ENCODE measurements at places on chromosomes 5 and 9.

- DNase-seq, result no peak
Measured at GRCh38 chr9:71826279-71826678, 58.0 kb upstream of the CEMIP2 start.

DNA sequence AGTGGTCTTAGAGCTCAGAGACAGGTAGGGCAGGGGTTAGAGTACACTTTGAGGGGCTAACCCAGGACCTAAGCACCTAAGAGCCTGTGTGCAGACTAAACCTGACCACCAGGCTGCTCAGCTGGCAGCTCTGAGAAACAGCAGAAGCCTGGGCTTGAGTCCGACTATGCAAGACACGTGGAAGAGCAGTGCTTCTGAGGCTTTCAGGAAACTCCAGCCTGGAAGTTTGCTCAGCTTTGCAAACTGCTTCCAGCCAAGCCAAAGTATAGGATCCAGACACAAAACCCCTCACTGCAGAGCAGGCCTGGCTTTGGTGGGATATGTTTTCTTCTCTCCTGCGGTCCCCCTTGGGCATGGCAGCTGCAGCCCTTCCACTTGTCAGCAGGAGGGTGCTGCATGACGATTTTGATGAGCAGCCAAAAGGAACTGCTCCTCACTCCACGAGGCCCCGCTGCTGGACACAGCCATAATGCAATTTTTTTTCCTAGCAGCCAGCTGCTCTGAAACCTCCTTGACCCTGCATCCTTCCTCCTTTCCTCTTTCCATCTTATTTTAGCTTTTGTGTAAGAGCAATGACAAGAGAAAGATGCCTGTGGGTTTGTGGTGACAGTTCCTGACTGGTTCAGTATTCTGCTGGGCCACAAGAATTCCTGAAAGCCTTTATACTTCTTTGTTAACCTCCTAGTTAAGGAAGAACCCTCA lies 123.1 kb downstream of the LIFR start:
- no peak for DNase-seq

DNA sequence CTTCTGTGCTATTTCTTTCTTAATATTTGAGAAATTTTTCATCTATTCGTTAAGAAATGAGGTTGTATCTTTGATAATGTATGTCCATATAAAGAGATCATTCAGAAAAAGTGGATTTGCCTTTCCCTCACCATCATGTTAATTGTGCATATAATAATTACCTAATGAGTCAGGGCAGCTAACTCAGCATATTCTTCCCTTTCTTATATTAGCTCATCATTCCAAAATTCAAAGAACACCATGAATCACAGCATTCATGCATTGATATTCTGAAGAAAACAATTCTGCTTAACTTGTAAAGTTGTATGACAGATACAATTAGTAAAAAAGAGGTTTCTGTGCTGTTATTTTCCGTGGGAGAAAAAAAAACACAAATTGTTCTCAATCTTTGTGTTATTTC lies 630.6 kb downstream of the TLE1 start:
- DNase-seq, result no peak

- DNase-seq, result no peak
Measured at GRCh38 chr5:14501353-14502293, 80.0 kb upstream of the OTULINL start.

DNA sequence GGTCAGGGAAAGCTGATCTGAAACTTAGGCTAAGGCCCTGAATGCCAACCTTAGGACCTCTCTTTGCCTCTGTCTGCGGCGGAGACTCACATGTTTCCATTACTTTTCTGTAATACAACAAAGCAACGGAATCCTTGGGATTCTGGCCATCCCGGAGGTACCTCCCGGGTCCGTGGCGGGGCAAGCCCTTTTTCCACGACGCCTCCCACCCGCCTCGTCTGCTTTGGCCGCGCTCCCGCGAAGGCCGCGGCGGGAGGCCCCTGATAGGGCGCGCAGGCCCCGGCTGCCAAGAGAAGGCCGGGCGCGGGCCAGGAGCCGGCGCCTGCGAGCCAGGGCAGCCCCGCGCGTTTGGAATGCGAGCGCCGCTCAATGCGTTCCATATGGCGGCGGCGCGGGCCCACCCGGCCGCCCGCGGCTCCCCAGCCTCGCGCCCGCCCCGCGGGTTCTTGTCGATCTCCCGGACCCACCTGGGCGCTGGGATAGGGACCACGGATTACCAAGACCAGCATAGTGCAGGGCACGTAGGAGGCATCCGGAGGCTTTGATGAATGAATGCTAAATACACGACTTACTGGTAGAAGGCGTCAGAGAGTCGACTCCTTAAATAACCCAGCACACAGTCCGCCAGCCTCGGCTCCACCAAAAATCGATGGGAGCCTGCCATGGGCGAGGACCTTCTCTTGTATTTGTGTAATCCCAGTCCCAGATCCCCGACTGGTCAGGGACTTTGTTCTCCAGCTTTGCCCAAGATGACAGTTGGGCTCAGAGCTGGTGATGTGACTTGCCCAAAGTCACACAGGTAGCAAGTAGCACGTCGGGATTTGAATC lies 17.5 kb upstream of the PHF19 start:
- DNase-seq, result no peak

GRCh38 chr9:113355040-113355596 lies 5.8 kb downstream of the BSPRY start:
- no peak for DNase-seq

DNA sequence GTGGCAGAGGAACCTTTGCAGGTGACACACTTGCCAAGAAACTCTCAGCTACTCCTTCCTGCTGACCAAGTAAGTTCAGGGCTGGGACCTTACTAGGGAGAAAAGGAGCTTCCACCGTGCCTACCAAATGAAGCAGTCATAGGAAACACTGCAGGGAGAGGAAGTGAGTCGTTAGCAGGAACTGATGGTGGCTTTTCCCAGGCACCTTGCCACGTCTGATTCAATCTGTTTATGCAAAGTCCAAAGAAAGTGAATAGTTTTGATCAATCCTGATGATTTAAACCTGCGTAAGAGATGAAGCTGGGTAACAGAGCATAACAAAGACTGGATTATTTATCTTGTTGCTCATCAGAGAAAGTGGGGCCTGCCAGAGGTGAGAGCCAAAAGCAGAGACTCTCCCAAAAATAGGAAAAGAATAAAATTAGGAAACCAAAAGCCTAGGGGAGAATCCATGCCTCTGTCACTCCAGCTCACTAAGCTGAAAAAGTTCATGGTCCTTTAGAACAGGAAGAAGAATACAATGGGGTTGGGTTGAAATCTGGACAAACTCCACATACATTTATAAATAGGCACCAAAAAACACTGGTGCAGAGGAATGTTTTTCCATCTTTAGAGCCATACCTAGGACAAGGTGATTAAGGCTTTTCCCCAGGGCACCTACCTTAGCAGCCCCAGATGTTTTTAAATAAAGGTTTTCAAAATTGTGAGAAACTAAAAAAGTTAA lies 9.3 kb upstream of the PFDN1 start:
- DNase-seq, result no peak
